ENCODE measurements at places on chromosomes 16 and 17.

GRCh38 chr17:16962804-16963203 lies 9.1 kb downstream of the TNFRSF13B start:
- no peak for DNase-seq

GRCh38 chr16:71461686-71462648 lies at the start of gene ZNF23:
Gene ZNF23 (minus strand): TSS chr16:71462247. CDS start chr16:71456796, 5,451 bp downstream.
- DNase-seq, result peak; percentile 66

GRCh38 chr16:53944025-53944424 lies 240.1 kb downstream of the FTO start:
- DNase-seq, result no peak

DNA sequence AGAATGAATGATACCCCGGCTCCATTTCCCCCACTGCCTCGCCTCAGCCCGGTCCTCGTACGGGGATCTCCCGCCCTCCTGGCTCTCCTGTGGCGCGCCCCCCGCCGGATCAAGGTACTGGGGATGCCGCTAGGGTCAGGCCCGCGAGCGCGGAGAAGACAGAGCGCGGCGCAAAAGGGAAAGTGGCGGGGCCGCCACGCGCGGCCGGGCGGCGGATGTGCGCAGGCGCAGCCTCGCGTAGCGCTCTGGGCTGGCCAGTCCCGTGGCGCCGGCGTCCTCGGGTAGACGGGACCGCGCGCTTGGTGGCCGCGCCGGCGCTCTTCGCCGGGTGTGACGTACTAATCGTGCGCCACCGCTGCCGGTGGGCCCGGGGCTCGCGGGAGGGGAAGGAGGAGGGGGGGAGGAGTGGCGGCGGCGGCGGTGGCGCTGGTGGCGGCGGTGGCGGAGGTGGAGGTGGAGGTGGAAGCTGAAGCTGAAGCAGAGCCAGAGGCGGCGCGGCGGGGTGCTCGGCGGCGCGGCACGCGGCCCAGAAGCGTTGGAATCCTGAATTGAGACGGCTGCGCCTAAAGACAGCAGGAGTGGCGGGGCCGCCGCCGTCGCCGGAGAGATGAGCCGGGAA lies at the start of gene SENP3:
Gene SENP3 (plus strand): TSS at position 331 of the 619 bp plus-strand sequence. CDS start 1,158 bp downstream, outside the sequence.
- peak; percentile 94 for DNase-seq

DNA sequence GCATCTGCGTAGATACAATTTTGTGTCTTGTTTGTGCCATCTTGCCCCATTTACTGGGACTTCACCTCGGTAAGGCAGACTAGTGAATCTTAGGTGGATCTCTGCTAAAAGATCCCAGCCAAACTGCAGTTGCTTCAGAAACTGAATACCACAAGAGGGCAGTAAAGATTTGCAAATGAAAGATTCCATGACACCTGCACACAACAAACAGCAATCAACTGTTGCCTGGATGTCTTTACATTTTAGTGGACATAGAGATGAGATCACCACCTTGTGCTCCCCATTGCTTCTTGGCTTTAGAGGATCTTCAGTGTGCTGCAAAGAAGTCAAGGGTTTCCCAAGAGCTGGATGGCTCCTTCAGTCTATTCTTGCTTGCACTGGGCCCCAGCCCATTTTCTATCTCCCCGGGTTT lies 119.2 kb upstream of the CACNG5 start:
- peak; percentile 59 for DNase-seq

DNA sequence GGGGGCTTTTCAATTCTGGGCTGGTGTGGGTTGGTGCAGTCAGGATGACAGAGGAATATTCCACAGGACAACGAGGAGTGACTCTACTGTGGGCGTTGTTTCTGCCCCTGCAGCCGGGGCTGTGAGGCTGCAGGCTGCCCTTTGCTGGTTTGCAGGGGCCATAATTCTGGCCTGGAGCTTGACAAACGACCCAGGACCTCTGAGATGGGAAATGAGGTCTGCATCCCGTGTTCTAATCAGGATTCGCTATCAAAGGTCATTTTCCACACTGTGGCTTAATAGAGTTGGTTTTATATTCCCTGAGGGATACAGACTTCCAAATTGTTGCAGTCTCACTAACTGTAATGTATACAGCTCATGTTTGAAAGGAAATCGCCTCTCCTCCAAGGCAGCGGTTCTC lies 180.9 kb downstream of the RPTOR start:
- no peak for DNase-seq

- no peak for DNase-seq
These were observed 40.0 kb upstream of the DLX4 start for GRCh38 chr17:49928837-49929475.

DNA sequence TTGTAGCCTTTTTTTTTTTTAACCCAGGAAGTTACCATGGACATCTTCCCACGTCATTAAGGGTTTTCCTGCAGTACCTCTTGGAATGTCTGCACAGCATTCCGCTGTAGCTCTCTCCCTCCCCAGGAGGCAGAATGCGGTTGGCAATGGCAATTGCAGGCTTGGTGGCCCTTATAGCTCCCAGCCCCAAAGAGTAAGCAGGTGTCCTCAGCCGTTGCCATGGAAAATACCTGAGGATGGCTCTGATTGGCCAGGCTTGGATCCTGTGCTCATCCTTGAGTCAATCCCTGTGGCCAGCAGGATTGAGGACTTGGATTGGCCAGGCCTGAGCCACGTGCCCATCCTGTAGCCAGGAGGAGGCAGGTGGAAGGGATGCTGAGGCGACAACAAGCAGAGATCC lies 15.5 kb upstream of the TIMP2 start:
- no peak for DNase-seq

GRCh38 chr16:46908540-46909372 lies 24.6 kb downstream of the GPT2 start:
- peak; percentile 44 for DNase-seq

GRCh38 chr17:8131844-8132441 lies 8.0 kb upstream of the HES7 start:
- DNase-seq, result no peak

- DNase-seq, result no peak
These were observed 26.0 kb downstream of the FCSK start for GRCh38 chr16:70480127-70481105.

- DNase-seq, result no peak
These were observed 5.9 kb downstream of the NOB1 start for GRCh38 chr16:69748694-69749345.

- peak; percentile 51 for DNase-seq
These were observed 867 bp upstream of the LIMD2 start for GRCh38 chr17:63700528-63701455.

DNA sequence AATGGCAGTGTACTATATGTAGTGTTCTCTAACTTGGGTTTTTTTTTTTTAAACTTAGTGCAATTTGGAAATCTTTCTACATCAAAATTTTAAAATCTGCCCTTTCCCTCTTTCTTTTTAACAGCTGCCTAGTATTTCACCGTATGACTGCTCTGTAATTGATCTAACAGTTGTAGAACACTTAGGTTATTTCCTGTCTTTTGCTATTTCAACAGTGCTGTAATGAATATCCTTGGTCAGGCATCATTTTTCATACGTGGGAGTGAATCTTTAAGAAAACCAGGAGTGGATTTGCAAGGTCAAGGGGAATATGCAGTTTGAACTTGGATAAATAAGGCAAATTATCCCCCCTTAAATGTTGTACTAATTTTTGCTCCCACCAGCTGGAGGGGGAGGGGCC lies 3.8 kb downstream of the NLRC5 start:
- no peak for DNase-seq

- no peak for DNase-seq
These were observed 19.8 kb upstream of the NUDT16L1 start for GRCh38 chr16:4673387-4674046.

- no peak for DNase-seq
These were observed 12.3 kb downstream of the PAM16 start for GRCh38 chr16:4338712-4339299.

- no peak for DNase-seq
These were observed 293.6 kb upstream of the CDH11 start for GRCh38 chr16:65415460-65415859.

GRCh38 chr16:56488035-56488434 lies 31.8 kb downstream of the BBS2 start:
- no peak for DNase-seq

DNA sequence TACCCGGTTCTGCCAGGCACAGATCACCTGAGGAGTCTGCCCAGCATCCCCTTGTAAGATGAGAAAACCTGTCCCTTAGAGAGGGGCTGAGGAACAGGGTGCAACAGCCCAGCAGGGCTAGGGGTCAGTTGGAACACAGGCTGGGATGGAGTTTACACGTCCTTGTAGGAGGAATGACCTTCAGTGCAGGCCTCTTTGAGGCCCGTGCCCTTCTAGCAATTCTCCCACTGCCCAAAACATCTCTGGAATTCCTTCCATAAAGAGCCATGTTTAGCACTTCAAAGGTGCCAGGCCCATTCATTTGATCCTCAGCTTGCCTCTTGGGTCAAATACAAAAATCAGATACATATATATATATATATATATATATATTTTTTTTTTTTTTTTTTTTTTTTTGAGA lies 4.5 kb downstream of the CTNS start:
- DNase-seq, result no peak

DNA sequence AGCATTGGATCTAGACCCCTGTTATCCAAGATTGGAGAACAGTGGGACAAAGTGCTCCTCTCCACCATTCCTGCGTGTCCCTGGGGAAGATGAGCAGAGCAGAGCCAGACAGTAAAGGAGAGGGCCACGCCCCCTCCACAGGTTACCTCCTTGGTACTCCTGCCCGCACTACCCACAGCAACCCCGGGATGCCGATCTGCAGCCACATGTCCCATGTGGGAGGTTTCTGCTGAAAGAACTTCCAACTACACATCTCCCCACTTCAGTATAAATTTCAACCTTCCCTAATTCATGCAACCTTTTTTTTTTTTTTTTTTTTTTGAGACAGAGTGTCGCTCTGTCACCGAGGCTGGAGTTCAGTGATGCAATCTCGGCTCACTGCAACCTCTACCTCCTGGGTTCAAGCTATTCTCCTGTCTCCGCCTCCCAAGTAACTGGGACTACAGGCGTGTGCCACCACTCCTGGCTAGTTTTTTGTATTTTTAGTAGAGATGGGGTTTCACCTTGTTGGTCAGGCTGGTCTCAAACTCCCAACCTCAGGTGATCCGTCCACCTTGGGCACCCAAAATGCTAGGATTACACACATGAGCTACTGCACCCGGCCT lies 2.3 kb downstream of the RAB37 start:
- DNase-seq, result peak; percentile 38

GRCh38 chr17:55062921-55063320 lies 94.4 kb downstream of the STXBP4 start:
- DNase-seq, result no peak

GRCh38 chr17:72422204-72422504 lies 301.3 kb downstream of the SOX9 start:
- no peak for DNase-seq

DNA sequence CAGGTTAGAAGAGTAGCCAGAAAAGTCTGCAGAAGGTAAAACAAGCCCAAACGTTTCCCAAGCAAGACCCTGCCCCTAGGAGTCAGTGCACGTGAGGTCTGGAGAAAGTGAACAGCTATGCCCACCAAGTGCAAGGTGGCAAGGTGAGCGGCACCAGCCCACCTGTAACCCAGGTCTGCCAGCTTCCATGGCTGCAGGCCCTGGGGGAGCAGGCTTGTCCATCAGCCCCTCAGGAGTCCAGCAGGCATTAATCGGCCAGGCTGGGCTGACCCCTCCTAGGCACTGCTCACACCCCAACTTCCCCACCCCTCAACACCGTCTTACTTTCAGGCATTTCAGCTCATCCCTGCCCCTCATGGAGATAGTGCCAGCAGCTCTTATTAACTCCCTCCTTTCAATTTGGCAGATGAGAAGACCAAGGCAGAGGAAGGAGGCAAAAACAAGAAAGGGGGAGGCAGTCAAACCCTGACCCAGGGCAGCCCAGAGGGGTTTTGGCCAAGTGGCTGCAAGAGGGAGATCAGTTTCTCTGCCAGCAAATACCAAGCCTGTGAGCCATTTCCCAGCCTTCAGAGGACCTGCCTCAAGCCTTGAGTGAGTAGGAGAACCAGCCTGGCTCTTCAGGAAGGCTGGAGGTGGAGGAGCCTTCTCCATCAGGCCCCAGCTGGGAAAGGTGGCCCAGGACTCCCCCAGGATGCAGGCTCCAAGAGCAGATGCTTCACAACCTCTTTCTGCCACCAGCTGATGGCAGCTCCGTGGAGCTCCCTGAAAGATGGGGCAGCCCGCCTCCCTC lies 14.7 kb downstream of the BEAN1 start:
- no peak for DNase-seq

DNA sequence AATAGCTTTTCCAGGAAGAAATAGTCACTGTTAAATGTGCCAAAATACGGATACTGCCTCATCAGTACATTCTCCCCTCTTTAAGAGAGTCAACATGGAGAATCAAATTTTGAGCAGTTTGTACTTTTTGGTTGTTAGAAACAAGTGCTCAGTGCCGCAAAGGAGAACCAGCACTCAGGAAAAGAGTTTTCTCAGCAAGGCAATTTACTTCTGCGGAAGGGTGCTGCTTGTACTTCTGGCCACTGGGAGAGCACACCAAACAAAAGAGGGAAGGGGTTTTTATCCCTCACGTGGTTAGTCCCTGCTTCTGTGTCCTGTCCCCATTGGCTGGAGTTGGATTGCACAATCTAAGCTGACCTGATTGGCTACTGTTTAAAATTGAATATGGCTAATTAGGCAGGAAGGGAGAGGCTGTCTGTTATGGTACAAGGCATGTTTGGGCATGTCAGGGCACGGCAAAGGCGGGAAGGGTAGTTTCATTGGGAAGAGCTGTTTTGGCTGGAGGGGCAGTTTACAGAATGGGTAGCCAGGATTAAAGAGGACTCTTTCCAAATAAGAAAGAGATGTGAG lies 499.3 kb downstream of the CDH13 start:
- DNase-seq, result no peak

DNA sequence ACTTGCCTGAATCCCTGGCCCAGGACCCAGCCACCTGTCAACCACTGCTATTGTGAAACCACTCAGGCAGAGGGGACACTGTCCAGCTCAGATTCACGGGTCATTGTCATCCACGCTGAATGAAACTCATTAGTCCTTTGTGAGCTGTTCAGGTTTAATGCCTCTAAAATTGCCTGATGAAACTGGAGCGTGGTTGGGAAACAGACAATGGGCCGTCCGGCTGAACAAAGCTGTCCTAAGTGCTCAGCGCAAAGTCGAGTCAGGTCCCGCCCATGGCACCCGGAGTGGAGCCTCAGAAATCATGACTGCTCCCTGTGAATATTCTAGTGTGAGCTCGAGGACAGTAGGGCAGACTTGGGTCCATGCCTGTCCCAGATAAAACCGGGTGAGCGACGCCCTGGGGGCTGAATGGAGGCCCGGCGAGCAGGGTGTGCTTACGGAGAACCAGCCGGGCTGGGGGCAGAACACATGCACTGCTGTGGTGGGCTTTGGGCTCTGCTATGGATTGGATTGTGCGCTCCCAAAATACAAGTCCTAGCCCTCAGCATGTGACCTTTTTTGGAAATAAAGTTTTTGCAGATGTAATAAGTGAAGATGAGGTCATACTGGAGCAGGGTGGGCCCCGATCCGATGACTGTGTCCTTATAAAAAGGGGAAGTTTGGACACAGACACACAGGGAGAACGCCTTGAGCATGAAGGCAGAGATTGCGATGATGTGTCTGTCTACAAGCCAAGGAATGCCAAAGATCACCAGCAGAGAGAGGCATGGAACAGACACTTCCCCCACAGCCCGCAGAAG lies 12.9 kb upstream of the CMIP start:
- no peak for DNase-seq
